ENCODE measurements at places on chromosomes 2 and 18.

DNA sequence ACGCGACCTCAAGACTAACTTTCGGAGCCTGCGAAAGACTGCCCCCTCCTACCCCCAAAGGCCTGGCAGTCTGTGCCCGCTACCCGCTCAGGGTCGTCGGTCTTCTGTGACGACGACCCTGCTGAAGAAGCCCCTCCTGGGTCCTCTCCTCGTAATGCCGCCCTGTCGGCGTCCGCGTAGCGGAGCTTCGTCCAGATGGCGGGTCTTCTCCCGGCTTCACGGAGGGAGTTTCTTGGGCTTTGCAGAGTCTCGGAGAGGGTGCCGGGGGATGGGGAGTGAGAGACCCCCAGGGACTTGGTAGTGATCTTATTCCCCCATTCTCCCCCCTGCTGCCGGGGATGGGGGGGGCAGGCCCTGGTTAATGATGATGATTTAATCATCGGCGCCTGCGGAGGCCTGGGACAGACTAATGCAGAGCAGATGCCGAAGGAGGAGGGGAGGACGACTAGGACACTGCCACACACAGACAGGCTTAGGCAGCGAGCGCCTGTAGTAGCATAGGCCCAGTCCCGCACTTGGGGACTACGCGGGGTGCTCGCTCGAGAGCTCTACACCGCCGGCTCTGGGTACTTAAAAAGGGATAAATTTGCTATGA, 528 bp upstream of the PCGF1 start:
- DNase-seq: no peak

- no peak for DNase-seq
These were observed 7.1 kb downstream of the RNF144A start for GRCh38 chr2:6924101-6924923.

- DNase-seq: peak; percentile 14
These were observed 89.4 kb downstream of the SCN3A start for GRCh38 chr2:165114346-165114939.

DNA sequence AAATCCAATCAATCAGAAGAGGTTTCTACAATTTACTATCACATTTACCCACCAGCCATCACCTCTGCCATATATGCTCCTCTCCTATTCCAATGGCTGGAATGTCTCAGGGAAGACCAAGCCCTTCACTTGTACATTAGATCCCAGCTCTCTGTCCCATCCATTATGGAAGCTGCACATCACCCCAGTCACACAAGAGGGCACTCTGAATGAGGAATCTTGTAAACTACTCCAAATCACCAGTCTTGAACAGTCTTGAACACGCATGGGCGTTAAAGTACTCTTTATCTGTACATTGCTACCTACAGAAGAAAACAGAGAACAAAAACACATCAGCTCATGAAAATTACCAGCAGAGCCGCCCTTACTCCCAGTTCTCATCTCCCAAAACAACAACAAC, 38.7 kb downstream of the ZC3H8 start:
- peak; percentile 12 for DNase-seq

DNA sequence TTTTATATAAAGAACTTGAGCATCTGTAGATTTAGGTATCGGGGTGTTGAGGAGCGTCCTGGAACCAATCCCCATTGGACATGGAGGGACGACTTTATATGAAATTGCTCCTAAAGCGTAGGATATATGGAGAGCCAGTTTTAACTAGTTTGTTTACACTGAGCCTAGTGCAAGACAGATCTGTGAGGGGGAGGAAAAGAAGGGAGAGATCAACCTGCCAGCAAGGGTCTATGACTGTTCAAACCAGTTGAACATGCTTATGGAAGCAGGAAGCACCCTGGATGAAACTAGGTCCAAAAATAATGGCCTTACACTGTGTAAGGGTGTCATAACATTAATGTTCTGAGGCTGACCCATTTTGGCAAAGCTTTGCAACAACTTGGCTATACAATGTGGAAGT, 34.0 kb upstream of the SLC40A1 start:
- no peak for DNase-seq

- no peak for DNase-seq
These were observed 231.4 kb downstream of the EIPR1 start for GRCh38 chr2:3146175-3146574.

DNA sequence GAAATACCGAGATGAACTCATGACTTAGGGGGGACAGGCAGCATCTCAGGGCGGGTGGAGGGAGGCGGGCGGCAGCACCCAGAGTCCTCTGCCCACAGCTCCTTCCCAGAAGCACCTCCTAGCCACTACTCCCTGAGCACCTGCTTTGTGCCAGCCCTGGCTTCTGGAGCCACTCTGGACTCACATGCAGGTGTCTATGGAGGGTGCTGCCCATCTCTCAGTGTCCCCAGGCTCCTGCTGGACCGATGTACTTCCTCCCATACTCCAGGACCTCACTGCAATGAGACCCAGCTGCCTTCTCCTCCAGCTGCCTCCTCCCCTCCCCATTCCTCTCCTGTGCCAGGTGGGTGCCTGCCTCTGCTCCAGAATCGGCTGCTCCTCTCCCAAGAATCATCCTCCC, 22.1 kb upstream of the OTOS start:
- no peak for DNase-seq

DNA sequence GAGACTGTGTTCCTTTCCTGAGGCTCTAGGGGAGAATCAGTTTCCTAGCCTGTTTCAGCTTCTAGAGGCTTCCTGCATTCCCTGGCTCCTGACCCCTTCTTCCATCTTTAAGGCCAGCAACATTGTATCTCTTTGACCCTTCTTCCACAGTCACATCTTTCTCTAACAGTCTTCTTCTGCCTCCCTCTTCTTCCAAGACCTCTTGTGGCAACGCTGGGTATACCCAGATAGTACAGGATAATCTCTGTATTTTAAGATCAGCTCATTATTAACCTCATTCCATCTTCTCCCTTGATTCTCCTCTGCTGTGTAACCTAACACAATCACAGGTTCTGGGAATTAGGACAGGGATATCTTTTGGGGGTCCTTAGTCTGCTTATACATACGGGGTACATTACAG, 8.9 kb upstream of the MYL12A start:
- no peak for DNase-seq

- DNase-seq: no peak
These were observed 9.7 kb upstream of the MTHFD2 start for GRCh38 chr2:74188696-74189095.

GRCh38 chr2:205868773-205869333, 186.6 kb downstream of the NRP2 start:
- peak; percentile 11 for DNase-seq
